ENCODE measurements at places on chromosomes 2 and 18.

DNA sequence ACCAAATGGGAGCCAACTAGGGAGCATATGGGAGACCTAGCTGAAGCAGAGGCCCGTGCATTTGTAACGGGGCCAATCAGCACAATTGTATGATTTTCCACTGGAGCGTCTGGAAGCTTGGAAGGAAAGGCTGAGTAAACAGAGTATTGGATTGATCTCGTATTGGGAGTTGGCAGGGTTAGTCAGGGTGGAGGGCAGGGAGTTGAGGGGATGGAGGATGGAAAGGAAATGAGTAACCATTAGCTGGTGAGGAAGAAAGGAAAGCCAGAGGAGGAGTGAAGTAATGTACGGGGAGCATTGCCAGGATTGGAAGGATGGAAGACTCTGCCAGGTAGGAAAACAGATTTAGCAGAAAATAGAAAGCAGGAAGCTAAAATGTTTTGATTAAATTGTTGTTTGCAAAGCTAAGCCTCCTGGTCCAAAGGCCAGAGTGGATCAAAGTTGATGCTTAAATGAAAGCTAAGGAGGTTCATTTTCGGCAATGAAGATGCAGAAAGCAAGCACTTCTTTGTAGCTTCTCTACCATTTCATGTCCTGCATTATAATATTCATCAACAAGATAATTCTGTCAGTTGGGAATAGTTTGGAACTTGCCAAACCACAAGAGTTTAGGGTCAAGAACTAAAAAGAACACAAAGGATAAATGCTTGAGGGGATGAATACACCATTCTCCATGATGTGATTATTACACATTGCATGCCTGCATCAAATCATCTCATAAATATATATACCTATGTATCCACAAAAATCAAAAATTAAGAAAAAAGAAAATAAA lies 75.6 kb upstream of the TTN start:
- peak; percentile 72 for DNase-seq

- DNase-seq, result peak; percentile 66
Observed at GRCh38 chr2:225282858-225283710, 116.4 kb upstream of the NYAP2 start.

DNA sequence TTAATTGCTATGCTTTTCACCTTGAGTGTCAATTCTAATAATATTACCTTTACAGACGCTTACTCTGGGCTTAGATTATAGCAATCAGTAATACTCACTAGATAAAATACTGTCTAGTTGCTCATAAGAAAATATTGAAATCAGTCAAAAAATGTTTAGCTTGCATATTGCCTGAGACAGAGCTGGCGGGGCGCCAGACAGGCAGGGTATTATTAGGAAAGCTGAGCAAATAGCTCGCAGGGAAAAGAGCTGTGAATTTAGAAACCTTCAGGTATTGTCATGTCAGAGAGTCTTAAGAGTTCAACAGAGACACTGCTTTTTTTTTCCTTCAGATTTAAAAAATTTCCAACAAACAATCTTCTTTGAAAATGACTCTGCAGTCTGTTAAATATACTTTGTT lies 118.4 kb downstream of the MEIS1 start:
- peak; percentile 42 for DNase-seq

GRCh38 chr18:54812885-54813284 lies 15.4 kb upstream of the RAB27B start:
- no peak for DNase-seq

DNA sequence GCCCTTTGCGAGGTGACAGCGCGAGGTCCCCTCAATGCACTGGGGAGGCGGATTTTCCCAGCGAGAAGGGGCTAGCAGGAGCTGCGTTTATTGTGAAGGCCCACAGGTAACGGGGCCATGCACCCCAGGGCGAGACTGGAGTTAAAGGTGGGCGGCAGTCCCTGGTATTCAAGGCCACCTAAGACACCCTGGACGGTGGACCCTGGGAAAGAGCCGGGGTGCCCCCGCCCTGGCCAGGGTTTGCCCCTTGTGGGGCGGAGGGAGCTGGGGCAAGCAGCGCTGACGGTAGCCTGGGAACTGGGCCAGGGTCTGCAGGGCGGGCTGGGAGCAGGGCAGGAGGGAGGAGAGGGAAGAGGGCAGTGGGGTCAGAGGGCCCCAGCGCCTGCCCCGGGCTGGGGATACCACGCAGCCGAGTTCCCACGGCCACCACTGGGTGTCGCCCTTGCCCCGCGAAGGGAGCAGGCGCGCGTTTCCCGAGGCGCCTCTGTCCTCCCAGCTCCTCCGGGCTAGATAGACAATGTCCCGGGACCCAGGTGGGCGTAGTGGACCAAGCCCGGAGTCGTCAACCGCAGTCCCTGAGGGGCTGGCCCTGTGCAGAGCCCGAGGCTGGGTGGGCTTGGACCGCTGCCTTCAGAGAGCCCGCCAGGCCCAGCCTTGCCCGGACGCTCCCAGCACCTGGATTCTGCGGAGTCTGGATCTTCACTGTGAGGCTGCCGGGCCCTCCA lies 80.2 kb downstream of the SMAD4 start:
- peak; percentile 45 for DNase-seq

DNA sequence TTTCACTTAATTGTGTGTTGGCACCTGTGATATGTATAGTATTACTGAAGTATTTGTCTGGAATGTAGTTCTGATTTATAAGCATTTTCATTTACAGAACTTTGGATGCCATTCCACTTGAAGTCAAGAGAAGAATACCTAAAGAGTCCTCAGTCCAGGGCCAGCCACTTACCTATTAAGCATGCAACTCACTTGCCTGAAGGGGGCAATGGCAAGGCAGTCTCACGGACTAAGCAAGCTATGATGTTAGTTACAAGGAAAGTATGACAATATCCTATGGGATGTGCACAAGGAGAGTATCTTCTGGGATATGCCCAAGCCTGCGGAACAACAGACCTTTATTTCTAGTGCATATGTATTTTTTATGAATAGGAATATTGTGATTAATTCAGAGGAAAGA lies 369.4 kb upstream of the GCFC2 start:
- DNase-seq, result no peak

- peak; percentile 7 for DNase-seq
Observed at GRCh38 chr18:72867746-72868584, at the start of gene NETO1. NETO1 (minus strand) TSS chr18:72867987; CDS start chr18:72867291, 696 bp downstream.

- DNase-seq, result no peak
Observed at GRCh38 chr2:154133823-154134222, 262.1 kb downstream of the GALNT13 start.

GRCh38 chr2:48415836-48416515 lies 114.0 kb upstream of the STON1 start:
- DNase-seq, result peak; percentile 31

DNA sequence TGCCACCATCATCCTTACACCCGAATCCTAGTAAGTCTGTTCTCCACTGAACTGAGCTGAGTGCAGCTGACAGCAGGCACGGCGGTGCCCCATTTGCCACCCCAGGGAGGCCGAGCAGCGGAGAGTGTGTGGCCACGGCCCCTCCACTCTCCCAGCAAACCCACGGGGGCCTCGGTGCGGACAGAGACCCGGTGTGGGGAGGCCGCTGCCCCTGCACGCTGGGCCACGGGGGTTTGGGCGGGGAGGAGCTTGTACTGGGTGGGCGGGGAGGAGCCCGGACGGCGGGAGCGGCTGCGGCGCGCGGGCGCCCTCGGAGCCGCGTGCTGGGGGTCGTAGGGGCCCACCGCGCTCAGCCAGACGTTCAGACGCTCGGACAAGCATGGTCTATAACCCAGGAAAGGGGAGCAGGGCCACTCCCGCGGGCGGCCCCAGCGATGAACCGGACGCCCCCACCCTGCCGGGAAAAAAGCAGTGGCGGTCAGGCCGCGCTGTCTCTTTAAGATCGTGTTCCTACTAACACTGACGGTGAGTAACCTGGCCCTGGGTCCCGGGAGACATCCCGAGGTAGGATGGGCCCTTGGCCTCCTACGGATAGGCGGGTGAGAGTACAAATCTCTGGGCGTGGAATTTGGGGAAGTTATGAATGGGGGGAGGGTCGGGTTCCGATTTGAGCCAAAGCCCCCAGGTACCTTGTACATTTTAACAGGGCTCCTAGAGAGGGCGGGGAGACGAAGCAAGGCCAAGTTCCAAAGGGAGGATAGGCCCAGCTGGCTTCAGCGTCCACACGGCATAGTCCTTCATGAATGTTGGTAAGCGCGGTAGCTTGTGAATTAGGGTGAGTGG lies at the start of gene ITPRIPL1:
Gene ITPRIPL1 (plus strand): TSS at position 277 of the 843 bp plus-strand sequence. CDS start 523 bp downstream, at position 800.
- no peak for DNase-seq

DNA sequence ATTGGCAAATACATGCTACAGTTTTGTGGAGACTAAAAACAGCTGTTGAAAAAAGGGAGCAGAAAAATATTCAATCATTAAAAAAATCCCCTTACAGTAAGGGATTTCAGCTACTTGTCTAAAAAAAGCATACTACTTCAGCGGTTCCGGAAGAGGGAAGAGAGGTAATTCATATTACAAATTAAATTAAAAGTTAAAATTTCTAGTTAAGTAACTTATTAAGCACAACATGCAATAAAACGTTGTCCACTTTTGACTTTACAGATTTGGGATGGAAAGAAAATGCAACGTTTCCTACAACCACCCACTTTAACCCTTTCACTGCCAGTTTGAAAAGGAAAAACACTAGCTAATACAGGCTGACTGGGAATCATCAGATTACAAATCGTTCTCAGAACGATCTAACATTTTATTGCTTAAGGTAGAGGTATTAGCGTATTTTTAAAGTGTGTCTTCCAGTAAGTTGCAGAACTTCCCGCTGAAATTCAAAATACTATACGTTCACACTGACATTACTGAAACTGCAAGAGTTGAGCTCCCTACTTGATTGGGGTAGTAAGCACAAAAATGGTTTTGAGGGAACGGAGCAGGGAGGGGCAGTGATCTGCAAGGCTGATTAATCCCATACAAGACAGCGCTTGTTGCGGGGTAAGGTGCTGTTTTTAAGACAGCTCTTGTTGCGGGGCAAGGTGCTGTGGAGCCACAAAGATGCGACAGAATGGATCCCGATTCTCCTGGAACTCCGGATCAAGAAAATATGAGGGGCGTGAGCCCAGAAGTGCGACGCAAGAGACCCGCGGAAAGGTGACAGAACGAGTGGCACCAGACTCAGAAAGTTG lies 743 bp downstream of the HADHA start:
- peak; percentile 53 for DNase-seq
